ENCODE measurements at places on chromosomes 4 and X. TPM values are rescaled to one million over a fixed set of nuclear protein-coding genes. Genes with fewer than 3 reads are reported as not detected.

DNA sequence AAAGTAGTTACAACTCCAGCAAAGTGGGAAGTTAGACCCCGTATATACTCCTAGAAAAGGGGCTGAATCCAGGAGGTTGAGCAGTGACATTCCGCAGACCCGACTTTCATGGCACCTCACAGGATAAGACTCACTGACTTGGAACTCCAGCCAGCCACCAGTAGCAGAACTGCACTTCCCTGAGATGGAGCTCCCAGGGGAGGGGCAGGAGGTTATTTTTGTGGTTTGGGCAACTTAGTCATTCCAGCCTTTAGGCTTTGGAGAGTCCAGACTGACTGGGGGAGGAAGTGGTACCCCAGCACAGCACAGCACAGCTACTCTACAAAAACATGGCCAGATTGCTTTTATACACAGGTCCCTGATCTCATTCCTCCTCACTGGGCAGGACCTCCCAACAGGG is 319.1 kb downstream of the PCDH19 start:
- H3K27ac ChIP-seq: no peak overlapping the region
- no peaks in the 10 kb centered on the region for H3K4me1 ChIP-seq
- no peaks in the 10 kb centered on the region for H3K36me3 ChIP-seq
- H3K4me3 ChIP-seq: no peak overlapping the region
- no peaks in the 10 kb centered on the region for H3K27me3 ChIP-seq

DNA sequence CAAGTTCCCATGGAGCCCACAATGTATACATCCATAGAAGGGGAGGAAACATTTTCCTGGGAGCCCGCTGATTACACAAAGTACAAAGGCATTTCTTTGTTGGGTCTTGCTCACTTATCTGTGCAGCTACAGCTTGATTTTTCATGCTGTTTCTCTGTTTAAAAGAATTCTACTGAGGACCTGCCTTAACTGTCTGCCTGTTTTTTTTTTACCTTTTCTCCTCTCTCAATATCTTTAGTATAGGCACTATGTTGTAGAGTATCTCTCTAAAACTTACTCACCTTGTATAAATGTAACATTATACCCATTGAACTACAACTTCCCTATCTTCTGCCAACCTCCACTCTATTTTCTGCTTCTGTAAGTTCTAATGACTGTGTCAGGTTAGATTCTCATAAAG is 494.6 kb upstream of the EPHA5 start:
- DNase-seq: no peak
- no peak overlapping the region for H3K27ac ChIP-seq
- H3K4me3 ChIP-seq: no peak overlapping the region
- H3K27me3 ChIP-seq: no peaks in the 10 kb centered on the region

DNA sequence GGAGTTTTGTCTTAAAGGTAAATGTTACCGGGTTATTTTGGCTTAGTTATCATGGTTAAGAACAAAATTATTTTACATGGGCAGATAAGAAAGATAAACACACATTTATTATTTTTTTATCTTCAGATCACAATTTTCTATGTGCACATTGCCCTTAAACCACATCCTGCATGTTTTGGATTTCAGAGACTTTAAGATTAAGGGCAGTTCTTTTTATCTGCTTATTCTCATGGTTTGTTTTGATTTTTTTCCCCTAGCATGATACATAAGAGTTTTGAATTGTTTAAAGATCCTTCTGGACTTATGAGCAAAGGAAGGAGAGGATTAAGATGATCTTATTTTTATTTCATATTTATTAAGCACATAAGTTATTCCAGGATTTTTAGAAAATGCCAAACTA is 190.1 kb upstream of the BMP3 start:
- H3K36me3 ChIP-seq: no peaks in the 10 kb centered on the region
- no peak overlapping the region for H3K4me3 ChIP-seq
- no peaks in the 10 kb centered on the region for H3K27me3 ChIP-seq
- no peak for DNase-seq
- H3K27ac ChIP-seq: no peak overlapping the region

DNA sequence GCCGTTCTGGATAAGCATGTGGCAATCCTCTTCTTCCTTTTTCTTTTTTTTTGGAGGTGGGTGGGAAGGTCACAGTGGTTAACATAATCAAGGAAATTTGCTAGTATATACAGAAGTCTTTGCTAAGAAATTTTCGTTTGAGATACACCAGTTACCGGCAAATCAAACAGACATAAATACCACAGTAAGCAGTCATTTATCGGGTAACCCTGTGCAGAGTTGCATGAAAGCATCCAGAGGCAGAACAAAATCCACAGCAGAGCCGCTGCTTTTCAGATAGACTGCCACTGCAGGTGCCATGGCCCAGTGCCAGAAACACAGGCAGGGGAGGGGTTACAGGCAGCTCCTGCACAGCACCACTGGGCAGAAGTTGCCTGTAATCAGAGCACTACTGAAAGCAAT is 179.1 kb upstream of the MAB21L2 start:
- H3K4me3 ChIP-seq: no peak overlapping the region
- H3K4me1 ChIP-seq: no peaks in the 10 kb centered on the region
- no peaks in the 10 kb centered on the region for H3K36me3 ChIP-seq
- no peaks in the 10 kb centered on the region for H3K27me3 ChIP-seq

DNA sequence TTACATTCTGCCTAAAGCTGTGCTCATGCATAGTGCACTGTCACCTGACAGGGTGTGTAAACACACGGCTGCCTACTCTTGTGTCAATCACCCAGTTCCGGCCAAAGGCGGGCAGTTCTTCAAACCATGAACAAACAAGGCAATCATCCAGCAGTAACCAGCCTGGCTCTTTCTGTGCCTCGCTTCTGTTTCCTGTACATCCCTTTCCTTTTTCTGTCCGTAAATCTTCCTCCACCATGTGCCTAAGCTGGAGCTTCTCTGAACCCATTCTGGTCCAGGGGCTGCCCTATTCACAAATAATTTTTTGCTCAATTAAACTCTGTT is 60.8 kb upstream of the CBR4 start:
- no peak overlapping the region for H3K27ac ChIP-seq
- H3K4me1 ChIP-seq: no peaks in the 10 kb centered on the region
- no peak for DNase-seq
- no peaks in the 10 kb centered on the region for H3K36me3 ChIP-seq
- H3K27me3 ChIP-seq: no peaks in the 10 kb centered on the region
- no peak overlapping the region for H3K4me3 ChIP-seq

- no peaks in the 10 kb centered on the region for H3K36me3 ChIP-seq
- no peaks in the 10 kb centered on the region for H3K27me3 ChIP-seq
- H3K4me3 ChIP-seq: no peak overlapping the region
- H3K27ac ChIP-seq: no peak overlapping the region
Measured at GRCh38 chr4:154421618-154422017, 70.0 kb downstream of the DCHS2 start.

GRCh38 chr4:99361268-99361898 is 8.8 kb upstream of the ADH1C start:
- H3K27me3 ChIP-seq: no peaks in the 10 kb centered on the region
- no peak overlapping the region for H3K27ac ChIP-seq
- DNase-seq: no peak
- no peaks in the 10 kb centered on the region for H3K36me3 ChIP-seq
- no peaks in the 10 kb centered on the region for H3K4me1 ChIP-seq
- no peak overlapping the region for H3K4me3 ChIP-seq

DNA sequence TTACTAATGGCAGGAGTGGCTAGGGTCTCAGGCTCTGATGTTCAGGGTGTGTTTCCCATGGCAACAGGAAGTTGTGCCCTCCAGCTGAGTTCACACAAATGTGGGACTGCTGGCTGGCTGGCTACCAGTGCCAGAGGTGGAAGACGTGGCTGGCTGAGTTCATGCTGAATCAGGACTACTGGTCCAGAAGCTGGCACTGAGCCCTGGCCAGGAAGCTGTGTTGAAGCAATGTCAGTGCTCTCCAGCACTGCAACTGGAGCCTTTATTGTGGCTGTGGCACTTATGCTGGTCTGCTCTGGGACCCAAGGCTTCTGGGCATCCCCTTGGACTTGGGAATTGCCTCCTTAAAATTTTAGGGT is 42.0 kb upstream of the ZXDA start:
- H3K4me3 ChIP-seq: no peak overlapping the region
- no peak overlapping the region for H3K27ac ChIP-seq
- no peaks in the 10 kb centered on the region for H3K27me3 ChIP-seq
- DNase-seq: no peak
- H3K36me3 ChIP-seq: no peaks in the 10 kb centered on the region
- no peaks in the 10 kb centered on the region for H3K4me1 ChIP-seq

DNA sequence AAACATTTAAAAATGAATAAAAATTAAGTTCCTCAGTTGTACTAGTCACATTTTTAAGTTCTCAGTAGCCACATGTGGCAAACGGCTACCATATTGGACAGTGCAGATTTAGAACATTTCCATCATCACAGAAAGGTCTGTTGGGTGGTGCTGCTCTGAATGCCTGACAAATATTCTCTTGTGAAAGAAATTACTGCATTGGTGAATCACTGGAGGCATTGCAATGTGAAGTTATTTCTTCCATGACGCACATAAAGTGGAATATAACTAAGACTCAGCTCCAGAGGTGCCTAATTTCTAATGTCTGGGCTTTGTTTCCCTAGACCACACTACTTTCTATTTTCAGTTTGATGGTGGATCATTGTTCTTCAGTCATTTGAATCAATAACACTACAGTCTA is 44.9 kb downstream of the CLNK start:
- no peaks in the 10 kb centered on the region for H3K36me3 ChIP-seq
- DNase-seq: no peak
- no peak overlapping the region for H3K27ac ChIP-seq
- peaks cover 3% of the 10 kb centered on the region for H3K27me3 ChIP-seq
- H3K4me3 ChIP-seq: no peak overlapping the region

SLC4A4 gene
- total RNA-seq: not detected

SLBP gene
- total RNA-seq: 63.1 TPM

UVSSA gene
- total RNA-seq: 14.9 TPM
